T-cell (primary cell): ENCODE measurements at places on chromosomes 7 and 10.

- DNase-seq = no peak
Observed at GRCh38 chr7:13794581-13794980, 194.9 kb downstream of the ETV1 start.

- DNase-seq = no peak
Observed at GRCh38 chr10:97128039-97128492, 57.7 kb downstream of the SLIT1 start.

GRCh38 chr10:14843327-14843988, 5.4 kb downstream of the HSPA14 start:
- DNase-seq = no peak

DNA sequence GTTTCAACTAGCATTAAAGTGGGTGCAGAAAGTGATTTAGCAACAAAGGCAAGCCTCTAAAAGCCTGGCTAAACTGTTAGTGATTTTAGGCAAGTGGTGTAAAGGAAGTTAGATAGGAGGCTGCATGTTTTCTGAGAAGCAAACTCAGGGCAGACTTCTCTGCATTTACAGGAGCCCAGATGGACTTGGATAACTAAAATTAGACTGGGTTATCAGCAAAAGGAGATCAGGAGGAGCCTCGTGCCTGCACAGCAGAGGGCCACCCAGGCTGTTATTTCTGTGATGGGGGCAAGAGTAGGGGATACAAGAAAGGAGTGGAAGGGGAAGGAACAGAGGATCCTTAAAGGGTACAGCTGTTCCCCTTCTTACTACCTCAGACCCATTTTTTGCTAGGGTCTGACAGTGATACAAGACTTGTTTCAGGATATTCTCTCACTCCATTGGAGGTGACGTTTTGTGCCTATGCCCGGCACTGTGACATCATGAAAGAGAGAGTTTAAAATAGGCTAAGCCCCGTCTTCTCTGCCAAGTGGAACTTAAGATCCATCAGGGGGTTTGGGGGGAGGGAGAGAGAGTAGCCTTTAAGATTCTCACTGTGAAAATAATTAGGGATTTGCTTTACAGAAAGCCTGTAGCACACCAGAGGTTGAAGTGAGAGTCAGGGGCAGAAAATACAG, 49.6 kb upstream of the PDCD4 start:
- no peak for DNase-seq

GRCh38 chr7:130529417-130529816, 37.5 kb downstream of the MEST start:
- DNase-seq = no peak

DNA sequence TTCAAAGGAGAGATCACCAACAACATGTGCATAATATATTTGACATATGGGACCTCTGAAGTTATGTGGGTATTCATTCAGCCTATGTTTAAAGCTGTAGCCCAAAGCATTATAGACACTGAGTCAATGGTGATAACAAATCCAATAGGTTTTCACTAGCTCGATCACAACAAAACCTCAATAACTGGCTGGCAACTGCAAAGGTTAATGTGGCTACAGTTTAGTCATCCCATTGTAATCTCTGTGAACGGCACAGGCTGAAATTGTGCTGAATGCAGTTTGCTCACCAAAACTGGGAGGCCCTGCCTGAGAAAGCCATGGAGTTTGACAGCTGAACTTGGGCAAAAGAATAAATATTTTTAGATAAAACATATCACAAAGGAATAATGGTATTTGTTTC, 152.4 kb upstream of the ADO start:
- no peak for DNase-seq

DNA sequence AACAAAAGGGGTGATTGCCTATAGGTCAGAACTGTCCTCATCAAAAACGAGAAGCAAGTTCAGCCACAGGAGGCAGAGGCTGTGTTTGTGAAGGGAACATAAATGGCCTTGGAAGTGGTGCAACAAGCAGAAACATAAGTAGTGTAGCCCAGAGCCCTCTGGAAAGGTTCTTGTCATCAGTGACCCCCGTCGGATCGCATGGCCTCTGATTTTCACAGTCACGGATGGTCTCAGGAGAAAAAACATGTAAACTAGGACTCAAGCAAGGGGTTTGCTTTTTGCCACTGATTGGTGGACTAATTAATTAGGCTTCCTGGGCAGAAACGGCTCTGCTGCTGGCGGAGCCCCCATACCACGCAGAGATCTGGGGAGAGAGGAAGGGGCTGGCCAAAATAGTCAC, 496.5 kb upstream of the MKI67 start:
- DNase-seq = no peak

GRCh38 chr10:7988989-7989388, 65.5 kb upstream of the GATA3 start:
- DNase-seq = no peak

- DNase-seq = no peak
Observed at GRCh38 chr10:48602401-48603135, 2.3 kb downstream of the ARHGAP22 start.

GRCh38 chr10:1604246-1604645, 133.1 kb downstream of the ADARB2 start:
- DNase-seq = no peak

- no peak for DNase-seq
Observed at GRCh38 chr7:27491534-27491933, 171.1 kb downstream of the HIBADH start.

GRCh38 chr7:96188174-96188581, 133.7 kb downstream of the SLC25A13 start:
- DNase-seq = no peak

DNA sequence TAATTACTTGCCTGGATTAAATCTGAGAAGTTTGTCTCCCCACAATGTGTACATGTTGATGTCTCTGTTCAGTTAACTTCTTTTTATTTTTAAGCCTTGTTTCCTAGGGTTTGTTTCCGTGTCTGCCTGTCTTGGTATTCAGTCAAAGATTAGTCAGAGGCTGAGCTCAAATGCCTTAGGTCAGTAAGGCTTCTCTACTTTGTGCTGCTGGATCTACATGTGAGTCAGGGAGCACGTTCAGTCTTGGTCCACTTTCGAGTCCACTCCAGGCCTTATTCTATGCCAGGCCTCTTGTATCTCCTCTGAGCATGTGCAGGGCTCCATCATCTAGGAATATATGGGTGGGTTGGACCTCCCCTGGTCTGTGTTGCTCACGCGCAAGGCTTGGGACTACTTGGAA, 93.3 kb upstream of the FZD8 start:
- DNase-seq = no peak

DNA sequence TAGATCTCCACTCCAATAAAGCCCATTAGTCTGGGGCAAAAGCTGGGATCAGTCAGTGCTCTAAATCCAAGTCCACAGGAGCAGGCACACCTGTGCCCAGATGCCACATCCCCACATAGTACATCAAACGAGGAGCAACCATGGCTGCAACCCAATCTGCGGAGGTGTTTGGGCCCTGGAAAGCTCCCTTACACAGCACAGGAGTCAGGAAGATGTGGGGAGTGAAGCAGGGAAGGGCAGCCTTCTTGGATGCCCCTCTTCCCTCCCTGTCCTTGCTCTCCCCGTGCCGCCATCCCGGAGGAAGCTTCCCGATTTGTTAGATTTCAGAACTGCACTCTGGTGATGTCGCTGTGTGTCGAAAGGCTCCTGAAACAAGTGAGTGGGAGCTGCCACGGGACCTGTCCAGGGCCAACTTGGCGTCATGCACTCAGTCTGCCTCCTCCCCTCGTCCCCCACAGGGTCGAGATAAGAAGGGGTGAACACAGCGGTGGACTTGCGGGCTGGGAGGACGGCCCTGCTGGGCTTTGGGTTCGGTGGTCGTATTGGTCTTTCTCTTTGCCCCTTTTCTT, 230.6 kb upstream of the GRB10 start:
- DNase-seq = no peak

- DNase-seq = no peak
Observed at GRCh38 chr7:107446988-107447387, 22.9 kb upstream of the GPR22 start.

DNA sequence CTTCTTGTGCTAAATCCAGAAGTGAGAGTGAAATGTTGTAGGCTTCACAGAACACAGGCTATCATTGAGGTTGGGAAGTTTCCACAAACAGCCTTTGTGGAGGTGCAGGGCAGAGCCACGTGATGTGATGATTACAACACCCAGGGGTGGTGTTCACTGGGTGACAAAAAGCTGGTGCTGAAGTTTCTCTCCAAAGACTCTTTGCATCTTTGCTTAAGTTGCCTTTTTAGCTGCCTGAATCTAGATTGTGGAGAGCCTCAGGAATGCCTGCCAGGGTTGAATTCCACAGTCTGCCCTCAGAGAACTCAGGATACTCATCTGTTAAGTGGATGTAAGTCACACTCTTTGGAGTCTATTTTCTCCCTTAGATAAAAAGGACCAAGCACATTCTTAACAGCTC, 56.3 kb downstream of the PLXNA4 start:
- no peak for DNase-seq

DNA sequence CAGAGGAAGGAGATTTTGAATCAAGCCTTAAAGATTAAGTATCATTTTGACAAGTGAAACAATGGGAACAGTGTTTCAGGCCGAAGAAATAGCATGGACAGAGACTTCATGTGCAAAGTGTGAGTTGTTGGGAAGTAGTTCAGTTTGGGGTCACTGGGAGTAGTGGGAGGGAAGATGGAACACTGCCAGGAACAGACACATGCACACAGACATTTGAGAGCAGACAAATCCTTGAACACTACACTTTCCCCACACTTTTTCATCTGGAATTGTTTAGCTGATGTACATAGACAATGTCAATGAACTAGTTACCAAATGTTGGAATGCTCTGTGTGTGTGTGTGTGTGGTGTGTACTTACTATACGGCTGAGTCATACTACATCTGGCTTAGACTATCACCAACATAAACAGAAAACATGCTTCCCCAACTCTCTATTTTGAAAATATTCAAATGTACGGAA, 52.4 kb upstream of the LRRC17 start:
- no peak for DNase-seq

- no peak for DNase-seq
Observed at GRCh38 chr7:94266238-94266644, 128.5 kb upstream of the COL1A2 start.

DNA sequence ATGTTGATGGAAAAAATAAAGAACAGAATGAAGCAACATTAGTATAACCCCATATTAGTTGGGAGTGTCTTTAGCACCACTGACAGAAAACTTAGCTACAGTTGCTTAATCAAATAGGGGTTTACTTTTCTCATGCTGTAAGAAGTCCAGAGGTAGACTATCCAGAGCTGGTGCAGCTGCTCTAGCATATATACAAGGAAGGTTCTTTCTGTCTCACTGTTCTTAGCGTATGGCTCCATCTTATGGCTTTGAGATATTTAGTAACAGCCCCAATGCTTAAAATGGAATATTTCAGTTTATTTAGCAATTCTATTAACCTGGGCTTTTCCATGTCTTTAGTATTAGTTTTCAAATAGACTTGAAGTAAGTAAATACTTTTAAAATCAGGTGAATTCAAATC, 15.2 kb upstream of the WNT2 start:
- DNase-seq = no peak

GRCh38 chr10:63884426-63884825, 363.2 kb downstream of the REEP3 start:
- DNase-seq = no peak

DNA sequence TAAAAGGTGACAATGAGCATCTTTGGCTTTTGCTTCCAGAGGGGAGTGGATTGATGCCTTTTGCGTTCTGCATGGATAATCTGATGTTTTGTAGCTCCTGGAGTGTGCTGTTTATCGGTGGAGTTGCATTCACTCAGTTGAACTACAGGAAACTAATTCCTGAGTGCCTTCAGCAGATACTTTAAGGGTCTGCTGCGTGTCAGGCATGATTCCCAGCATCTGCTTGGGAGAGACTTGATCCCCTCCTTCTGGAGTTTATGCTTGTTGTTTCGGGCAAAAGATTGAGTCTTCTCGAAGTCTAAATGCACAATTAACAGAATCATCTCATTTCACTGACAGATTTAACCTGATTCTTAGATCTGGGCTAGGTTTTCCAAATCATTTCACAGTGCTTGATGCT, 46.2 kb downstream of the CELF2 start:
- DNase-seq = no peak

- no peak for DNase-seq
Observed at GRCh38 chr10:49165821-49166483, 22.2 kb downstream of the TMEM273 start.

GRCh38 chr10:96648297-96648696, 61.5 kb upstream of the TM9SF3 start:
- no peak for DNase-seq

DNA sequence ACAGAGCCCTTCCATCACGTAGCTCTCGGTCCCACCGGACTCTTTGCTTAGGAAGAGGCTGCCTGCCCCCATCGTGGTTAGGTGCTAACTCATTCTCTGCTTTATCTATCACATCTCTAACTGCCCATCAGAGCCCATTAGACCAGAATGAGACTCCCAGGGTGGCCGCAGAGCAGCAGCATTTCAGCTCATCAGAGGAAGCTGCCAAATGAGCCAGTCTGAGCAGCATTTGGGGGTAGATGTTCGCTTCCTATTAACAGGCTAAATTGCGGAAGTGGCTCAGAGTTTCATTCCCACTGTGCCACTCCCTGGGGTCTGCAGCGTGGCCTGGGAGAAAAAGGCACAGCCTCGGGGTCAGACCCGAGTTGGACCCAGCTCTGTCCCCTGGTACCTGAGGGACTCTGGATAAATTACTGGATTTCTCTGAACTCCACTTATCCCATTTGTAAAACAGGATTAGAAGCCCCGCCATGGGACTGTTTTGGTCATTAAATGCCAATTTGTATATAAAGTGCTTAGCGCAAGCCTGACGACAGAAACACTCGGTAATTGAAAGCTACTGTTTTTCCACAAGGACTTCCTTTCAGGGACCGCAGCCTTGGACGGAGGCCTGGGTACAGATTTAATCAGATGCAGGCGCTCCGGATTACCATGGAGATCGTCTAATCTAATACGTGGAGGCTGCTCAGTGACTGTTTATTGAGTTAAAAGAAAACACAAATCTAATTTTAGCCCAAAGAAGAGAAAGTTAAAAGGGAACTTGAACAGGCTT, 73.8 kb upstream of the PRLHR start:
- no peak for DNase-seq

DNA sequence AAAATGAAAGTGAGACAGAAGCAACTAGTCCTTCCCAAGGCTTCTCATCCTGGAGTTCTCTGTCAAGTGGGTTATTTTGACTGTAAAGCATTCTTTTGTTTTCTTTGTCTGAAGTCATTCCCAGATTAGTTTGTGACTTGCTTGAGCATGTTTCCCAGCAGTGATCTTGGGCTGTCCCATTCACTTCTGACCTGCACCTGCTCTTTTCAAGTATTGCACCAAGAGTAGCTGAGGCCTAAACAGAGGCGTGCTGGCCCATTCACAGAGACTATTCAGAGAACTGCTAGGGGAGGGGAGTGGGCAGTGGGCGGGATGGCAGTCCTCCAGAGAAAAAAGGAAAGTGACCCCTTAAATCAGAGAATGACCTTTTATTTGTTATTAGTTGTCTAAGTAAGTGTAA, 61.3 kb downstream of the CACNA2D1 start:
- no peak for DNase-seq

GRCh38 chr7:150376560-150376959, 2.6 kb upstream of the ZNF775 start:
- no peak for DNase-seq

DNA sequence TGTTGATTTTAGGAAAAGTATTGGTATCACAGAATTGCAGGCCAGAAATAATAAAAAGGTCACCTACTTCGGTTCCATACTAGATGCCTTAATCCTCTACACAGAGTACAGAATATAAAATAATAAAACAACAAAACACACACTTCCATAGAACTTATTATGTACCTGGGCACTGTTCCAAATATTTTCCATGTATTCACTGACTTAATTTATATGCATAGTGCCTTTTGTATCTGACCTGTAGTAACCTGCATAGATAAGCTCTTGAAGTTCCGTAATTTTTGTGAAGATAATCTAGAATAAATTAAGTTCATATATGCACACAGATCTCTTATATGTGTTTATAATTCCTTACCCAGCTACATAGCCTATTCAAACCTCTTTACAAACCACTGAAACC, 78.3 kb downstream of the RAPGEF5 start:
- no peak for DNase-seq
